Caudate nucleus (tissue), 63 donors: ENCODE measurements at places on chromosomes 12 and 14.

- no peak for DNase-seq
These were observed 82.6 kb upstream of the USP44 start for GRCh38 chr12:95633732-95634465.

DNA sequence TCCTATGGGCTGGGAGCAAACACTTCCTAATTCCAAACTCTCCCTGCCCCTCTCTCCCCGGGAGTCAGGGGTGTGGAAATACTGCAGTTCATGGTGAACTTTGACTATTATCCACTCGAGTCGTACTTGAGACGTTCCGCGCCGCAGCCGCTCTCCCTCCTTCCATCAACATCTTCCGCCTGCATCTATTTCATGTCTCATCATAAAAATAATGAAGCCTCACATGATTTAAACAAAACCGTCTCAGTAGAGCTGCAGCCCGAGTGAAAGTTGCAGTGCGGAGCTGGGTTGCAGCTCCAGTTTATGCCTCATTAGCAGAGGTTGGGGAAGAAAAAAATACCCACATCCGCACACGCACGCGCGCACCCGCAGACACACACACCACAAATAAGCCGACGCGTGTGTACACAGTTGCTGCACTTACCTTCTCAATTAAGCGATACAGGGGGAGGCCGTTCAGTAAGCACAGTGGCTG lies 283 bp downstream of the LMO3 start:
- DNase-seq: no peak

- no peak for DNase-seq
These were observed 327.0 kb downstream of the BCL11B start for GRCh38 chr14:98944989-98945388.

DNA sequence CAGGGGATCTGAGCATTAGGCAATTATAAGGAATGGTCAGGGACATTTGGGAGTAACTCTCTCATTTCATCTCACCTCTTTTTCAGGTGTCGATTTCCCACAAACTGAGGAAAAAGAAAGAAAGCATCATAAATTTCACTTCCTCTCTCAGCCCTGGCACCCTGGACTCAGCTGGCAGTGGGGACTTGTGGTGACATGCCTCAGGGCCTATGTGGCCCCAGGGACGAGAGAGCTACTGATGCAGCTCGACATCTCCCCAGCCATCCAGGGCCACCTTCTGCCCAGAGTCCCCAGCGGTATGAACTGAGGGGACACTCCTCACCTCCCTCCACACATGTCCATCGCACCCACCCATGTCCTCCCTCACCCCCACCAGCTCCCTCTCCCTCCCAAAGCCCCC lies 11.7 kb downstream of the TNFRSF1A start:
- DNase-seq: no peak
